CD4-positive, alpha-beta T cell treated with Interleukin-6 at 100 ng/mL for 8 hours (primary cell): ENCODE measurements at places on chromosomes 12 and 14.
A peak's percentile ranks its signal among the peaks of the same experiment; 100 is the strongest.

GRCh38 chr12:16602412-16602811 is 3.5 kb downstream of the LMO3 start:
- DNase-seq: no peak

DNA sequence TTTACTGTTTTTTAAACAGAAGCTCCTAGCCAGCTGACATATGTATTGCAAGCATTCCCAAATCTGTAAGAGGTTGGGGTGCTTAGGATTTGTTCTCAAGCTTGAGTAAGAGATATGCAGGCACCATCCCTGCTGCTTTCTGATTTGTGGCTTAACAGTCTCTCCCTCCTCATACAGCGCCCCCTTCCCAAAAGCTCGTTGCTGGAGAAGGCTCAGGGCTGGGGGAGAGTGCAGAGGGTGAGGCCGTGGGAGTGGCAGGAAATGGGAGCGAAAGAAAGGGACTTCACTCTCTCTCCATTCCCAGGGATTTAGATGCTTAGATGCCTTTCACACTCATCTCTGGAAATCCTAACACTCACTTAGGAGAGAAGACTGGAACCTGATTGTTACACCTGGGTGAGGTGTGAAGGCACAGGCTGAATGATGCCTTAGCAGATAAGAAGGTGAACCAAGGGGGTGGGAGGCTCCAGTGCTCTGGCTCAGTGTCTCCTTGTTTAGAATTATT is 172.0 kb downstream of the C12orf75 start:
- DNase-seq: no peak

GRCh38 chr14:59679872-59680271 is 103.3 kb upstream of the CCDC175 start:
- no peak for DNase-seq

DNA sequence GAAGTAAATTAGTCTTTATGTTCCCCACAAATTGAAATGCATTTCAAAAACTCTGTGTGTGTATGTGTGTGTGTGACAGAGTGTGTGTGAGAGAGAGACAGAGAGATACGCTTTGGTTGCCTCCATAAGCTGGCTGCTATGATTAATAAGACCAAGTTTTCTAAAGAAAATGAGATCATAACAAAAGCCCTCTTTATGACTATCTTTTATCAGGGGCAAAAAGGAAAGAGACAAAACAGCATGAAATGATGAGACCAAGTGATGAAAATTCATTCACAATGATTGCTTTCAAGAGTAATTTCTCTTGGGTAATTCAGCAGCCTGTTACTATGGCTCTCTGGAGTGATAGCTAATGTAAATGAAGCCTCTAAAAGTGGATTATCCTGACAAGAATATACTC is 277.6 kb upstream of the PLEKHG7 start:
- DNase-seq: no peak

- DNase-seq: no peak
These were observed 426.6 kb downstream of the EGLN3 start for GRCh38 chr14:33524244-33524643.

GRCh38 chr12:93109551-93110203 is 180.6 kb upstream of the EEA1 start:
- DNase-seq: no peak

DNA sequence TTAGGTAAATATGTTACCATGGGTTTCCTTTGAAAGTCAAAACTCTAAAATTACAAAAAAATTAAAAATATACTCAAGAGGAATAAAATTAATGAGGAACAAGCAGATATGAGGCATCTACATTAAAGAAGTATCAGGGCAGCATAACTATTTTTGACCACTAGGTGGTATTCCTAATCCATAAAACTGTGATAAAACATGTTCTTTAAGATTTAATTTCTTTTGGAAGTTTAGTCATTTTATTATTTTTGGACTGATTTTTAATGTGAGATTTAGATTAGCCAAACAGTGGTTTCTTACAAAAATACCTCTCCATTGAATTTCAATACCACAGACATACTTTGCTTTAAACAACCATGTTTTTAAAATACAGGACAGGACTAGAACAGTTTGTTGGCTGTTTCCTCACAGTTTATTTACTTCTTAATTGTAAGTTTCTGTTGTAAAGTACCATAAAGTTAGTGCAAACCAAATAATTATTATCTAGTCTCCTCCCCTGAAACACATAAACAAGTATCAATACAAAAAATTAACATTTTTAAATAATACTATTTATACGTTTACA is 49.8 kb downstream of the NTS start:
- no peak for DNase-seq

DNA sequence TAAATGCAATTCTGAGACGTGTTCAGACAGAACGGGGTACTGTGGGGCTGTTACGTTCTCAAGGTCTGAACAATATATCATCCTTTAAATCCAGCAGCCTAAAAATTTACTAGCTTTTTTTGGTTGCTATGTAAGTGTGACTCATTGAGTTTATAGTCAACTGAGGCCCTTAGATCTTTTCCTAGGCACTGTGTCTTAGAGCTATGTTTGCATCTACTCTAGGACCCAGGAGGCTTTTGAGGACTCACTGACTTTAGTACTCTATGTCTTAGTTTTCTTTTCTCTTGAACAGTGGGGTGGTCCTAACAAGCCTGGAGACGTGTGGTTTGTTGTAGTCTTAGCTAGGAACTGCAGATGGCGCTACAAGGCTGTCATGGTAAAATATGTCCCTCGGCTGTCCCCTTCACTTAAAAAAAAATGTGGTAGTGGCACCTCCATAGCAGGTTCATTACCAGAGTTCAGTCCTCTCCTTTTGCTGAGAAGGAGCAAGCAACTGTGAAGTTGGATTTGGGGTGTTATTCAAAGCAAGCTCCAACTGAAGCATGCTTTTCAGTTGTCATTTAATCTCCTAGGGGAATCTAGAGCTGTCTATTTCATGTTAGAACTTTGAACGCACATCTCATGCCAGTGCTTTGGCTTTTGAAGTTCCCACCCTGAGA is 8.7 kb upstream of the SPATS2 start:
- peak; percentile 58 for DNase-seq

GRCh38 chr12:111828338-111828979 is 13.6 kb upstream of the MAPKAPK5 start:
- DNase-seq: no peak

DNA sequence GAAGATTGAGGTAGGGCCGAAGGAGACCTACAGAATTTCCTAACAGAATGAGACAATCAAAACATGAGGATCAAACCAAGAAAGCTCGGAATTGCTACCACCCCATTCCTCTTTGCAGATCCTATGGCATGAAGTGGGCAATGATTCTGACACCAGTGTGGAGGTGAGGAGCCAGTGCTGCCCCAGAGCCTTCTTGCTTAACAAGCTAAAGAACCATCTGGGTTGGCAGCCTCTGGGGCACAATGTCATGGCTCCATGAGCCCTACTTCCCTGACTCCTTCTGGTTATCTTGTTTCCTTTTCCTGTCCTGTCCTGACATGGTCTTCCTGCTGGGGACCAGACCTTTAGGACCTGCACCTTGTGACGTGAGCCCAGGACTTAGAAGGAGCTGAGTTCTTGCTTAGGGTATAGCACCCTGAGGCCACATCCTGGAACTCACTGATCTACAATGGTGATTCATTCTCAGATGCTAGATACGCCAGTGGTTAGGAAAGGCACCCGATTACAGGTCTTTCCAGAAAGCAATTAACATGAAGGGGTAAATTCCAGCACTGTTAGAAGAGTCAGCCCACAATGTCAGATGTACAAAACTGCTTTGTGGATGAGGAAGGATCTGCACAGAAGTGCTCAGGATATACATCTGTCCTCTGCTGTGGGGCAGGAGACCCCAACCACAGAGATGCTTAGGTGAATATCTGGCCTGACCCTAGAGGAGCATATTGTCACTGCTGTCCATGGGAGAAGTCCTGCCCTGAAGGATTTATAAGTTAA is 324.2 kb downstream of the ZFP36L1 start:
- peak; percentile 47 for DNase-seq

DNA sequence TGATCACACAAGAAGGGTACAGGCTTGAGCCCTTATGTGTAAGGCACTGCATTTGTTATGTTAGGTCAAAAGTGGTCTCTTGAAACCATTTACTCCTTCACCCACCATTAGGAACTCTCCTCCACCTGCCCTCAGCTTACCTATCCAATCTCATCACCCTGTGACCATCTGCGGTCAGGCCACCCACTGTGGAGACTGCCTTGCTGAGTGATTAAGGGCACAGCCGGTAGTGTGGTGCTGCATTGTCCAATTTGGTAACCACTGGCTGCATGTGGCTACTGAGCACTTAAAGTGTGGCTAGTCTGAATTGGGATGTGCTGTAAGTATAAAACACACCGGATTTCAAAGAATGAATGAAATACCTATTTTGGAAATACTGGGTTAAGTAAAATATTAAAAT is 177.1 kb upstream of the PARP11 start:
- DNase-seq: no peak

DNA sequence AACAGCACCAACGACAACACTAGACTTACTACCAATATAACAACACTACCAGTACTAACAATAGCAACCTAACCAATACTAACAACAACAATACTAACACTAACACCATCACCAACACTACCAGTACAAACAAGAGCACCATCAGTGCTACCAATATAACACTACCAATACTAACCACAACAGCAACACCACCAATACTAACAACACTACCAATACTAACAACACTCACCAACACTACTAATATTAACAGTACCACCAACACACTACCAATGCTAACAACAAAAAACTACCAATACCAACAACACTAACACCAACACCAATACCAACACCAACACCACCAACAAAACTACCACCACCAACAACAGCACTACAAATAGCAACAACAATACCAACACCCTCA is 25.1 kb downstream of the PTGER2 start:
- no peak for DNase-seq

DNA sequence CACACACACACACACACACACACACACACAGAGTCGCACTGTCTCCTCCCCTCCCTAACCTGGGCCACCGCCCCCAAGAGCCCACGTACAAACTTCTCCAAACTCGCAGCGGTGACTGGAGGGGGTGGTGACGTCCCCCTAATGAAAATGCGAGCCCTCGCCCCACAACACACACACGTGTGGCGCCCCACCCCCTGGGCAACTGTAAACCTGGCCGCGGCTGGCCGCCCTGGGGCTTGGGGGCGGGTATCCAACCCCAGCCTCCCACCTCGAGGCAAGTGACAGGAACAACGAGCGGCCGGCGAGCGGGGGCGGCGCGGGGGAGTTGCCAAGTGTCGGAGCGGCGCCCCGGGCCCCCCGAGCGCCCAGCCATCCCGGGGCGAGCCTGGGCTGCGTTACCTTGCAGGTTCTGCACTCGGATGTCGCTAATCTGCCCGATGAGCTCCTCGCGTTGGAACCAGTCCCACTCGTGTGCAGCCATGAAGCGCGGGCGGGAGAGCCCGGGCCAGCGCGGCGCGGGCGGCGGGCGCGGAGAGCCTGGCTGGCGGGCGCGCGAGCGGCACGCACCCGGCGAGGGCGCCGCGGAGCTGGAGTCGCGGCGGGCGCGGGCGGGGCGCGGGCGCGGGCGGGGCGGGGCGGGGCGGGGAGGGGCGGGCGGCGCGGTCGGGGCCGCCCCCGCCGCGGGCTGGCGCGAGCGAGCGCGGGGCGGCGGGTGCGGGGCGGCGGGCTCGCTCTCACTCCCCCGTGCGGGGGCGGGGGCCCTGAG is at the start of gene CLMN:
Gene CLMN (minus strand): TSS at position 597 of the 766 bp plus-strand sequence. CDS start 116 bp downstream, at position 481.
- peak; percentile 5 for DNase-seq

- no peak for DNase-seq
These were observed 725 bp downstream of the CHPT1 start for GRCh38 chr12:101697930-101698799.

GRCh38 chr12:115407723-115408122 is 723.7 kb upstream of the TBX3 start:
- no peak for DNase-seq

DNA sequence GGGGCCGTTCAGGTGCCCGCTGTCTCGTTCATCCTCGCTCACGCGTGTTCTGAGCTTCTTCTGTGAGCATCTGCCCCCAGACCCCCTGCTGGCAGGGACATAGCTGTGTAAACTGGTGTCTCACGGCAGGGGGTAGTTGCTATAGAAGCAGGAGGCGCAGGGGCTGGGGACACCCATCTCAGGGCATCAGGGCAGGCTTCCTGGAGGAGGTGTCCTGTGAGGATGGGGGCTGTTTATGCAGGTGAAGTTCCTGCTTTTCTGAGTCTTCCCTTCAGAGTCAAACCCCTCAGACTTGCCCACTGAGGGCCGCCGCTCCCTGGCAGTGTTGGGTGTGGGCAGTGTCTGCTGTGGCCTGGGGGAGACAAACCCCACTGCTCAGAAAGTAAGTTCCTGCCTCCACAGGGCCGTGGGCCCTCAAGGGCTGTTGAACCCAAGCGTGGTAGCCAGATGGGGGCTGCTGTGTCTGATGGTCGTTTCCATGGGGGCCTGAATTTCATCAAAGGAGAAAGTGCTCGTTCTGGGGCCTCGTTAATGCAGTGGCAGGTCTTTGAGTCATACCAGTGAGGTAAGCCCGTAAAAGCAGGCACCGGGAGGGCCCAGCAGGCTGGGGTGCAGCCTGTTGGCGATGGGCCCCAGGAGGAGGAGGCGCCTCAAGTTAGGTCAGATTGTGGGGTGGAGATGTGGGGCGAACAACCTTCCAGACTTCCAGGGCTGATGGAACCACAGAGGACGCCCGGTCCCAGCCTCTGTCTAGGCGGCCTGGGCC is 23.4 kb downstream of the KIF26A start:
- no peak for DNase-seq

DNA sequence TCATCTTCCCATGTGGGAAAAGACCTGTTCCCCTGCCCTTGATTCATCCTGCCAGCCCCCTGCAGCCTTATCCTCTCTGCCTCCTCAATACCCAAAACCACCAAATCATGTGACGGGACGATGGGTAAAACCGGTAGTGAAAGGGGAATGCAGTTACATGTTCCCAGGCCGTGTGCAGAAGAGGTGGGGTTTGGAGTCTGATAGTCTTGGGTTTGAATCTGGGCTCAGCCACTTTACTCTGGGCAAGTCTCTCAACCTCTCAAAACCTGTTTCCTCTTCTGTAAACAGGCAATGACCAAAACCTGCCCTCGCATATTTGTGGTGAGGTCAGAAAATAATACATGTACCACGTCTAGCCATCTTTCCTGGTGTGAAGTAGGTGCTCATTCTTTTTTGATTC is 123.0 kb downstream of the PLXNC1 start:
- no peak for DNase-seq

- no peak for DNase-seq
These were observed 83.5 kb downstream of the TTC6 start for GRCh38 chr14:37678916-37679315.

DNA sequence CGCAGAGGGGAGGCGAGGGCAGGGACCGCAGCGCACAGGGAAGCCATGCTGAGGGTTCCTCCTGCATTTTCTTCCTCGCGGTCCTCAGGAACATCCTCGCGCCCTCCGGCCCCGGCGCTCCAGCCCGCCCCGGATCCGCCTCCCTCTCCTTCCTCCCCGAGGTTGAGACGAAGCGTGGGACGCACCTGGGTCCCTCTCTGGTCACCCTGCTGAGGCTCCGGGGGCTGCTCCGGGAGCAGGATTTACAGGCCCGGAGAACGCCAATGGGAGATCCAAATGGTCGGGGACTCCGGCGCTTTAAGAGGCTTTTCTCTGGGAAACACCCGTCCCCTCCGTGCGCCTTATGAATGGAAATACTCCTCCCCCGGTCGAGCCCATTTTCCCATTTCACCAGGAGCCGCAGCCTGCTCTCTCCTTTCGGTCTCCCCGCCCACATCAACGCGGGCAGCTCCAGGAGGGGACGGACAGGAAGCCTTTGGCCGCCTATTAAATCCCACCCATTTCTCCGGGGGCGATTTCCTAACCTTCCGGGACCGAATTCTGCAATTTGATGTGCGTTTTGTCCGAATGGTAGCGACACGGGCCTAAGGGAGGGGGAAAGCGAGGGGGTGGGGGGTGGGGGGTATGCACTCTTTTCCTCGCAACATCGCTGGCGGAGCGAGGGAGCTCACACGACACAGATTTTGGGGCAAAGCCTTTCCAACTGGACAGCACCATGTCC is at the start of gene UNC79:
Gene UNC79 (plus strand): TSS at position 625 of the 721 bp plus-strand sequence. CDS start 91 bp downstream, at position 716.
- DNase-seq: no peak

- DNase-seq: no peak
These were observed 838.2 kb upstream of the MGAT4C start for GRCh38 chr12:87094356-87094755.
